CD8-positive, alpha-beta memory T cell (primary cell): ENCODE measurements at places on chromosomes 12 and 14.

DNA sequence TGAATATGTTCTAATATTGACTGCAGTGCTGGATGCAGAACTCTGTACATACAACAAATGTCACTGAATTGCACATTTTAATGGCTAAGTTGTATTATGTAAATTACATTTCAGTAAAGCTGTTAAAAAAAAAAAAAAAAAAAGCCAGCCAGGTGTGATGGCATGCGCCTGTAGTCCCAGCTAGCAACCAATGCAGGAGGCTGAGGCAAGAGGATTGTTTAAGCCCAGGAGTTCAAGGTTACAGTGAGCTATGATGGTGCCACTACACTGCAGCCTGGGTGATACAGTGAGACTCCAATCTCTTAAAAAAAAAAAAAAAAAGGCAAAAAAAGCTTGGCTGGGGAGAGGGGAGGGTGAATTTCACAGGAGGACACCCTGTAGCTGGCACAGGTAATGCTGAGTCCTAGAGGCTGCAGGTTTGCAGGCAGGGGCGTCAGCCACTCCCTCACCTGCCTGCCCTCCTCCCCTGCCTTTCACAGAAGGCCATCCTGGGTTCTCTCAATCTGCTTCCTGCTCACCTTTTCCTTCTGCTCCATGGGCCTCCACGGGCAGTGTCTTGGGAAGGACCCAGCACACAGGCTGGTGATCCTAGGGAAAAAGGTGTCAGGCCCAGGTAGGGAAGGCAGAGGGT, 40.7 kb downstream of the TESC start:
- DNase-seq: no peak

- no peak for DNase-seq
These were observed 41.7 kb downstream of the TRAFD1 start for GRCh38 chr12:112167031-112167461.

DNA sequence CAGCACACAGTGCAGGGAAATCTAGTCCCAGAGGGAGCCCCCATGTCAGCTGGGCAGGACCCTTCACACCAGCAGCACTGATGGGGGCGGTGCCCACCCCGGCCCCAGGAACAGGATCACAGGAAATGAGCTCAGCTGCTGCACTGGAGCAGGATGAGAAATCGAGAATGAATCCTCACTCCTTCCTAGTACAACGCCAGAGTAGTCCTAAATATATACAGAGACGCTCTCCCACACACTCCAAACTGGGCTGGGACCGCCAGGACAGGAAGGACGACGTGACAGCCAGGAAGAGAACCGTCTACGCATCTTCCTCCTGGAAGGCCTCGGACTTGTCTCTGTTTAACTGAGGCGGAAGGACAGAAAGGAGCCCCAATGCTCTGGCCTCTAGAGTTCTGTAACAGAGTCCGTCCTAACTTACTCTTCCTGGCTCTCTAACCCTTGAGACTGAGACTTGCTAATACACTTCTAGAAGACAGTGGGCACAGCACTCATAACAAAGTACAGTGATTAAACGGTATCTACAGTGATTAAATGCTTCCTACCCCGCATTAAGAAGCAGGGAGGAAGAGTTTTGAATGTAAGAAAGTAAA, 33.4 kb downstream of the CDC42BPB start:
- no peak for DNase-seq

- no peak for DNase-seq
These were observed 15.5 kb upstream of the ENDOU start for GRCh38 chr12:47740606-47741339.

DNA sequence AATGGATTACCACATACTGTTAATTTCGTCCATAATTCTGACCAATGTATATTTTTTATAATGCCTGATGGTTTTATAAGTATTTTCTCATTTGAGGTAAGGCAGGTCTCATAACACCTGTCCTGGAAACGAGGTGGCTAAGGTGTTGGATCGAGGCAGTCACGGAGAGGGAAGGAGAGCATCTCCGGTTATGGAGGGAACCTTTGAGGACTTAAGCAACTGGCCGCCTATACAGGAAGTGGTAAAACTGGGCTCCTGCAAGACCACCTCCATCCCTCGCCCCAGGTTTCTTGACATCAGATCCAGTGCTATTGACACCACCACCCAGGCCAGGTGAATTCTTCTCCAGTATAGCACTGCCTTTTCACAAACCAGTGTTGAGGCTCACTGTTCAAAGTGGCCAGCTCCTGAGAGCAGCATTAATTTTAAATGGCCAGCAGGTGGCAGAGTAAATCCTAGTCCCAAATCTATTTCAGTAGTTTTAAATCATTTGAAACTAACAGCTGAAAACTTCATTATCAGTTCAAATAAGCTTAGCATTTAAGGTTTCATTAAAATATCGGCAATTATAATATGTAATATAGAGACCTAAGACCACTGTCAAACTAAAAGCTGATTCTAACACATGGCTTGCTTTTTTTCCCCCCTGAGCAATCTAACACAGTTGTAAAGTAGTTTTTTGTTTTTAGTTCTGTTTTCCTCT, 100.8 kb downstream of the PPM1A start:
- no peak for DNase-seq

- no peak for DNase-seq
These were observed 15.4 kb upstream of the BDKRB1 start for GRCh38 chr14:96240641-96241040.

DNA sequence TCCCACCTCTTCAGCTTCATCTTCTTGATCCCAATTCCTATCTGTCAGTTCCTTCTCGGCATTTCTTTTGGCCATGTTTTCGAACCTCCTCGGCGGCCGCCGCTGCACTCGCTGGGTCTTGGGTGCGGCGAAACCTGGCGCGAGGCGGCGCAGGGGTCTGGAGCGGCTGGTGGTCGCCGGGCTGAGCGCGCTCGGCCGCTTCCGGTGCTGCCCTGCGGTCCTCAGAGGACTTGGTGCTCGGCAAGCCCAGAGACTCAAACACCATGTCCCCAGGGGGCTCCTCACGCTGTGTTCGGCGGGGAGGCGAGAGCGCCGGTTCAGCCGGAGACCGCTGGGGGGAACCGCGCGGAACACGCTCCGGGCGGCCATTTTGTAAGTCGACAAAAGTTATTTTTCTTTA, 51.8 kb downstream of the PPP1R36 start:
- no peak for DNase-seq

DNA sequence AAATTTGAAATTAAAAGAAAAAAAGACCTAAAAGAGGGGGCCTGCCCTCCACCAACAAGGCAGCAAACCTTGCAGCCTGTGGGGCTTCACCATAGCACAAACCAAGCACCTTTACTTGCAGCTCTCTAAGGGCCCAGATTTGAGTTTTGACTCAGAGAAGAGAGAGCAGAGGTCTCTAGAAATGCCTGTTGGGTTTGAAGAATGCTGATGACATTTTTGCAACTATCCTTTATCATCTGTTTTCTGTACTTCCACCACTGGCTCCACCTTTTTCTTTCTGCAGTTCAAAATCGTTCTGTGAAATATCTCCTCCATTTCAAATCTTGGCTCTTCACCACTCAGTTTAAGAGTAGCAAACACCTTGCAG, 83.8 kb upstream of the HMGA2 start:
- DNase-seq: no peak

DNA sequence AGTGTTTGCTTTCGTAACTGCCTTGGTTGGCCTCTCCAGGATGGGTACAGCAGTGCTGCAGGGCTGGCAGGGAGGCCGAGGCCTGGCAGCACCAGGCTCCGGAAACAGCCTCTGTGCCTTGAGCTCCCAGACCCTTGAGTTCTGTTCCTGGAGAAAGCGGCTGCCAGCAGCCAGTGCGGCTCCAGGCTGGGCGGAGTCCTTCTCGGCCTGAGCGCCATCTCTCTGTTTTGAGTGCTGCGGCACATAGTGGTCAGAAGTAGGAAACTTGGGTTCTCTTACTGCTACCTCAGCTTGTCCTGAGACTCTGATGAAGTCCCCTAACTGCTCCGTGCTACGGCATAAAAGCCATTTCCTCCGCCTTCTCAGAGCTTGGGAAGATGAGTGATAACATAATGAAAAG, 65.9 kb downstream of the KCNA1 start:
- DNase-seq: no peak

GRCh38 chr14:71651228-71651627, 281.0 kb upstream of the RGS6 start:
- no peak for DNase-seq

DNA sequence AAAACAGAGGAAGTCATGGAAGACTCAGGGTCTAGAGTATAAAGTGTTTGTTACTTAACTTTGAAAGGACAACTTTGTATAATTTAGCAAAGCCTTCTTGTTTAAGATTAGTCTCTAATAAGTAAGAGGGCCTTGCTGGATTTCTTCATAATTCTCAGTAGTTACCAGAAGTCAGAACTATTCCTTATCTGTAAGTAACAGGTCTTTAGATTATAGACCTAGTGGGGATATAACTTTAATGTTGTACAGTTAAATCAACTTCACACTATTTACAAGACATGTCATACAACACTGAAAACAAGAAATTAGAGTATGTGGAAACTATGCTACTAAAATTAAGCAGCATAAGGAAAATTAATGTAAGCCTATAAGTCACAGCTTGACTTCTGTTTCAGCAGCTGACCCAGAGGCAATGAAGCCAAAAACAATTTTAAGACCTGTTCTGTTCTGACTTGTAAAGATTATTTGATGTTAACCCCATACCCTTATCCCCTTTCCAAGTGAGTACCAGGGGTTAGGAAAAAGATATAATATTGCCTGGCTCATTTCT, 398.3 kb downstream of the RAD51B start:
- DNase-seq: no peak

- DNase-seq: no peak
These were observed 1373.7 kb downstream of the LRFN5 start for GRCh38 chr14:42980419-42980818.

DNA sequence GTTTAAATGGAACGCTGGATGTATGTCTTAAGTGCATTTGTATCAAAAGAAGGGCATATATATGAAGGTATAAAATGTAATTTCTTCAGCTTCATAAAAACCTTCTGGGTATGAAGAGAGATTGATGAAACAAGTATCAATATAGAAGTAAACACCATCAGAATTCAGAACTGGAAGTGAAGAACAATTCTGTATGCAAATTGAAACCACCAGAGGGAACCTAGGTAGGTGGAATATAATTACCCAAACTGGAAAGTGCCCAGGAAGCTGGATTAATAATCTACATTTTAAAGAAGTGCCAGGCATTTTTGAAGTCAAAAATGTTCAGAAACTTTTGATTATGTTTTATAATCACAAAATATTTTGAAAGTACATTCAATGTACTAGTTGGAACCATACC, 336.2 kb upstream of the GARIN6 start:
- DNase-seq: no peak

GRCh38 chr14:63603749-63604277, 37.9 kb downstream of the WDR89 start:
- DNase-seq: no peak

- DNase-seq: no peak
These were observed 18.7 kb downstream of the HELB start for GRCh38 chr12:66320996-66321395.

GRCh38 chr12:53099071-53099882, 1.8 kb downstream of the IGFBP6 start:
- peak; percentile 79 for DNase-seq
